ENCODE measurements at places on chromosomes 7 and 10.

- peak; percentile 89 for DNase-seq
These were observed 477 bp upstream of the NMT2 start for GRCh38 chr10:15168786-15169554.

GRCh38 chr10:101617824-101618568, 29.9 kb downstream of the DPCD start:
- no peak for DNase-seq

GRCh38 chr10:23448802-23449570, 10.1 kb downstream of the OTUD1 start:
- DNase-seq: no peak

DNA sequence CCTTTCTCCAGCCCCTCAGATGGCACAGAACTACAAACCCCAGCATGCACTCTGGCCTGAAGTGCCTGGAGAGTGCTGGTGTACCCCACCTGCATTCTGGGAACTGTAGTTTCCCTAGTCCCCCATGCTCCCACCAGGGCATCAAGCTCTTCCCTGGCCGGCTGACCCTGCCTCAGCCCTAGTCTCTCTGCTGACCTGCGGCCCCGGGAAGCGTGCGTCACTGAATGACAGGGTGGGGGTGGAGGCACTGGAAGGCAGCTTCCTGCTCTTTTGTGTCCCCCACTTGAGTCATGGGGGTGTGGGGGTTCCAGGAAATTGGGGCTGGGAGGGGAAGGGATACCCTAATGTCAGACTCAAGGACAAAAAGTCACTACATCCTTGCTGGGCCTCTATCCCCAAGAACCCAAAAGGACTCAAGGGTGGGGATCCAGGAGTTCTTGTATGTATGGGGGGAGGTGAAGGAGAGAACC, 2.1 kb downstream of the NOS3 start:
- DNase-seq: no peak

- no peak for DNase-seq
These were observed 121.2 kb upstream of the NPVF start for GRCh38 chr7:25349283-25350017.

DNA sequence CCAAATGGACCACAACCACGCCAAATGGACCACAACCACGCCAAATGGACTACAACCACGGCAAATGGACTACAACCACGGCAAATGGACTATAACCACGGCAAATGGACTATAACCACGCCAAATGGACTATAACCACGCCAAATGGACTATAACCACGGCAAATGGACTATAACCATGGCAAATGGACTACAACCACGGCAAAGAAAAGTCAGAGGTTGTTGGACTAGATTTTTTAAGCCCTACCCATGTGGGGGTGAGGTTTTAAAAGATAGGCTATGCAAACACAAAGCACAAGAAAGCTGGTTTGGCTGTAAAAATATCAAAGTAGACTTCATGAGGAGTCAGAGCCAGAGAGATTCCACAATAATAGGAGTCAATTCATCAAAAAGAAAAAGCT, 55.8 kb downstream of the NCAPG2 start:
- DNase-seq: no peak

DNA sequence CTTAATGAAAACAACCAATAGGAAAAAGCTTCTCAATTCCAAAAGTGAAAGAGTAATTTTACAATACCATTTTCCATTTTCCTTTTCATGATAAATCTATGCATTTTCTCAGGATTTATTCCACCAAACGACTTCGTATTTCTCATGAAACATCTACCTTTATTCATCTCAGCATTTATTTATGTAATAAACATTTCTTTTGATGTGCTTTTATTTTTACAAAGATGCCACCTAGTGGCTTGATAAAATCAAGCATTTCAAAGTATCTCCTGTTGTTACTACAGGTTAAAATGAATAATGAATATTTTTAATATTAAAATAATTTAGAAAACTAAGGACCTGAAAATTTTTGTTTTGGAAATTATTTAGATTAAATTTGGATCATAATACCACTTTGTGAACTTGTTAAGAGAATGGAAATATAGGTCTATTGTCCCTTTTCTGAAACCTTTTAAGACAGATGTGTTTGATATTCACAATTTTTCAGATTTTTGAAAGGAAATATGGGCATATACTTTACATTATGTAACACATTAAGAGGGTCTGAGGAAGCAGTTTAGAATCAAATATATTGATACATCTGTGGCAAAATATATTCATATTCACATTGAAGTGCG, 2.7 kb upstream of the IQUB start:
- no peak for DNase-seq

Data from stimulated activated CD8-positive, alpha-beta memory T cell treated with anti-CD3 and anti-CD28 coated beads, Interleukin-15, amount 100 ng/mL, for 24 hours (primary cell).